Nucleus accumbens (tissue), 56 donors: ENCODE measurements at places on chromosomes 4 and X.

DNA sequence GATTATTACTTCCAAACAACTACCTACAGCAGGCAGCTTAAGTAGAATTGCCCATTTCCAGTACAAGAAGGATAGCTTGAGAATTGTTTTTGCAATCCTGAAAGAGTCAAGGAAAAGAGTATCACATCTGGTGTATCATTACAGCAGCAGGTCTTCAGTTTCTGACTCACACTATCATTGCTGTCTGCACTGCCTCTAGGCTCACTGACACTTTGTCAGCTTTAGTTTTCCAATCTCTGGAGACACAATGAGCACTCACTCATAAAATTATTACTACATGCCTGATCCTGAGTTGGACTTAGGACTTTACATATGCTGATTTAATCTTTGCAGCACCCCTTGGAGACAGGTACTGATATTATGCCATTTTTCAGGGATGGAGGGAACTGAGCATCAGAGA, 244.6 kb upstream of the BOD1L1 start:
- no peak for DNase-seq

DNA sequence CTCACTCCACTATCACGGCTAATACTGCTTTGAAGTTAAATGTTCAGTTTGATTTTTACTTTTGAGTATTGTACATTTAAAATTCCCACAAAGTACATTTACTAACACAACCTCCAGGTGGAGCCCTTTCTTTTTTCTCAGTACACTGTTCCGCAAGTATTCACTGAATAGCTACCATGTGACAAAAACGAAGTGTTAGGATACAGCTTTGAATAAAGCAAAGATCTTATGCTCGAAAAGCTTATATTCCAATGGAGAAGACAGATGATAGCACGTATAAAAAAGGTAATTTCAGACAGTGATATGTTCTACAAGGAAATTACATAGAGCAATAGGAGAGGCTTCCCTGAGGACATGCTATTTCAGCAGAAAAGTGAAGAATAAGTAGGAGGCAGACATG, 60.7 kb upstream of the ABCG2 start:
- DNase-seq = no peak

- DNase-seq = no peak
Measured at GRCh38 chr4:2212831-2213230, 29.1 kb downstream of the HAUS3 start.

GRCh38 chrX:8864161-8864560, 63.0 kb upstream of the FAM9A start:
- DNase-seq = no peak

GRCh38 chr4:106325800-106326199, 9.4 kb downstream of the AIMP1 start:
- no peak for DNase-seq

GRCh38 chr4:163367651-163368050, 24.0 kb downstream of the NPY5R start:
- no peak for DNase-seq

GRCh38 chr4:26959654-26960047, 99.0 kb downstream of the STIM2 start:
- DNase-seq = no peak

DNA sequence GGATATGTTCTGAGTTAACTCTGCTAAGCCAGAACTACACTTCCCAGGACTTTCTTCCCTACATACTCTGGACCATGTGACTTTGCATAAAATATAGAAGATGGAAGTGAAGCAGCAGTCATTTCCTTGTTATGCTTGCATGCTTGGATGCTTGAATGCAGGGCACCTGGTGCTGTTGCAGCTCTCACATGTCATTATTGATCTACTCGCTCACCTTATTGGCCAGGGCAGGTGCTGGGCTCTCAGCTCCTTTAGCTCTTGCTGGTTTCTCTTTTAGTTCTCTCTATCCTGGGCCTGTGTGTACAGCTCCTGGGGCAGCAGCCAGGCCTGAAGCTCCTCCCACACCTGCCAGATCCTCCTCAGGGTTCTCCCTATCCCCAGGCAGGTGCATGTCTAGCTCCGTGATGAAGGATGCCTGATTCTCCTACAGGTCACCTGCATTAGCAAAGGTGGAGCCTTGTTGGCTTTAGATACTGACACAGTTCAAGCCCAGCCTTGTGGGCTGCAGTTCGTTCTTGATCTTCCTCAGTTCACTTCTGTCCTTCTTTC, 53.3 kb downstream of the MED28 start:
- DNase-seq = no peak

DNA sequence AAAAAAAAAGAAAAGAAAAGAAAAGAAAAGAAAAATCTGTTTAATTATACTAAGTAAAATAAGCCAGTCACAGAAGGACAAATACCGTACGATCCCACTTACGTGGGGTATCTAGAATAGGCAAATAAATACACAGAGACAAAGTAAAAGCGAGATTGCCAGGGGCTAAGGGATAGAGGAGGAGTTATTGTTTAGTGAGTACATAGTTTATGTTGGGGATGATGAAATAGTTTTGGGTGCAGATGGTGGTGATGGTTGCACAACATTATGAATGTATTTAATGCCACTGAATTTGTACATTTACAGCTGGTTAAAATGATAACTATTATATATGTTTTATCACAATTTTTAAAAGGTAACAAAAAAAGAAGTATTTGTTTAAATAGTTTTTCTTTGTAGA, 7.1 kb downstream of the CA5B start:
- no peak for DNase-seq

DNA sequence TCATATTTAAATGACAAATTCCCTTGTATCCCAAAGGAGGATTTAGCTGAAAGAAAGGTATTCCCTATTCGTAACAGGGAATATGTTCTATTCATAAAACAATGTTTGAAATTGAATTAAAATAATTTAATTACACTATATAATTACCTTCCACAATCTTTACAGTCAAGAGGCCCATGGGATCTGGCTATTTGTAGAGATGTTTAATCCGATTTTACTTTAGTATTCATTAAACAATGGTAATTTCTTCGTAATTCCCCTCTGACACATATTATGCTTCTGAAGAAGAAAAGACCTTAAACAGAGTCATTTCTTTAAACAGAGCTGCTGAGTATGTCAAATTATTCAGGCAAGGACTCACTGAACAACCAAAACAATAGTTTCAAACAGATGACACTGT, 98.8 kb downstream of the MAGEC1 start:
- DNase-seq = no peak

GRCh38 chr4:47882228-47882627, 32.2 kb downstream of the NFXL1 start:
- DNase-seq = no peak

DNA sequence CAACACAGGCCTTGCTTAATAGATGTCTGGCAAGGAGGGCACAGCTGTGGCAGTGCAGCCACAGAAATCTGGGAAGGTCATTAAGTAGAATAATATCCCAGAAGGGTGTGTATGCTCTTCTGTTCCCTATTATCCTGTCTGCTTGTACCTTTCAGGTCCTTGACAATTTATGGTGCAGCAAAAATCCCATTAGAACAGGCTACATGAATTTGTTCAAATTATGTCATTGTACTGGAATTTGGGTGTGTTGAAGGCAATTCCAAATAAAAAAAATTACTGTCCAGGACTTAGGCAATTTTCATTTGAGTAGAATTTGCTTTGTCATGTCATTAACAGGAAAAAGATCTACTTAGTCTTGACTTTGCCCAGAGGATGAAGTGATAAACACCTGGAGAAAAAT, 192.1 kb downstream of the IDS start:
- no peak for DNase-seq

DNA sequence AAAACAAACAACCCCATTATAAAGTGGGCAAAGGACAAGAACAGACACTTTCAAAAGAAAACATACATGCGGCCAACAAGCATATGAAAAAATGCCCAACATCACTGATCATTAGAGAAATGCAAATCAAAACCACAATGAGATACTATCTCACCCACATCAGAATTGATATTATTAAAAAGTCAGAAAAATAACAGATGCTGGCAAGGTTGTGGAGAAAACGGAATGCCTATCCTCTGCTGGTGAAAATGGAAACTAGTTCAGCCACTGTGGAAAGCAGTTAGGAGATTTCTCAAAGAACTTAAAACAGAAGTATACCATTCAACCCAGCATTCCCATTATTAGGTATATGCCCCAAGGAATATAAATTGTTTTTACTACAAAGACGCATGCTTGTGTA, 112.5 kb downstream of the JADE1 start:
- DNase-seq = no peak

- no peak for DNase-seq
Measured at GRCh38 chrX:68749426-68749825, 79.4 kb upstream of the EFNB1 start.

- DNase-seq = no peak
Measured at GRCh38 chr4:80876810-80877209, 153.7 kb upstream of the BMP3 start.

DNA sequence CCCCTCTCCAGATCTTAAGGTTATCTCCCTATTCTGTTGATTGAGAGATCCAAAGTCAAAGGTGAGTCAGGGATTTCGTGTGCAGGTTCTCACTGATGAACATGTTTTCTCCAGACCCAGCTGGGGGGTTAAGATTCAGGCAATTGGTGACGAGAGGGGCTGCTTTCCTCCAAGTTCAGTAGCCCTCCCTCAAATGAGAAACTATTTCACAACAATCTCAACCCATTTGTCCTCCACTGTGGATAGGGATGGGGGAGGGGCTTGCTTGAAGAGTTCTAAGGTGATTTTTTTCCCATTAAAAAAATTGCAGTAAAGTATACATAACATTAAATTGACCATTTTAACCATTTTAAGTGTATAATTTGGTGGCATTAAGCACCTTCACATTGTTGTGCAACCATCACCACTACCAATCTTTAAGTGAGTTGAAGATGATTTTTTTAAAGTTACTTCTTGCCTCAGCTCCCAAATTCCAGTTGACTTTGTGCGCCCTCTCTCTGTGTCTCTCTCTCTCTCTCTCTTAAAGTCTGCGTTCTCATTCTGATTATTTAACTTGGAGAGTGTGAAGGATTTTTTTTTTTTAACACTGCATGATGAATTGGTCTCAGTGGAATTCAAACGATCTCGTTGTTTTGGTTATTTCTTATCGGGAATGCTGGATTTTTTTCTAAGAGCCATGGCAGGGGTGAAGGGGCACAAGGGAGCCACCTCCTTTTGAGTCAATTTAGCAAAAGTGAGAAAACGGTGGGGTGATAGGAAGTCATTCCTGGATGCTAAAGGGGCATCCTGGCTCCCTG, 175.9 kb downstream of the SHROOM3 start:
- no peak for DNase-seq

DNA sequence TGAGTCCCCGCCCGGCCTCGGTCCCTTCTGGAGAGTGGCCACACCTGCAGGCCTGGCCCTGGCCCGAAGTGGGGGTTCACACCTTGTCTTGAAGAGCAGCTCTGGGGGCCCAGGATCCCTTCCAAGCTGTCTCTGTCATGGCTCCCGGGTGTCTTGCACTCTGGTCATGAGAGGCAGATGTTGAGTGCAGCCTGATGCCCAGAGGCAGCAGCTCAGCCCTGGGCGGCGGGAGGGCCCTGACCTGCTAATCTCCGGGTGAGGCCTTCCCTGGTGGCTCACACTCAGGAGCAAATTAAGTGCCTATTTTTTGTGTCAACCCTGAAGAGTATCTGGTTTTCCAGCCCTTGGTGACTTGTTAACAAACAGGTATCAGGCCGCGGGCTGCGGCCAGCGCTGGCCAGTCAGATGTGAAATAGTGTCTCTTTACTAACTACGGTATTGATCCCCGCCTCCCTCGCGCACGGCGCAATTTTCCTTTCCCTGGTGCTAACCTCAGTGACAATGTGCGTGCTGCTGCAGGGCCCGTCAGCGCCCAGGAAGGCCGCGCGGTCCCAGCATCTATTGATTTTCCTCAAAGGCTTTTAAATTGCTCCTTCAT, 24.2 kb downstream of the NKX1-1 start:
- DNase-seq = no peak

DNA sequence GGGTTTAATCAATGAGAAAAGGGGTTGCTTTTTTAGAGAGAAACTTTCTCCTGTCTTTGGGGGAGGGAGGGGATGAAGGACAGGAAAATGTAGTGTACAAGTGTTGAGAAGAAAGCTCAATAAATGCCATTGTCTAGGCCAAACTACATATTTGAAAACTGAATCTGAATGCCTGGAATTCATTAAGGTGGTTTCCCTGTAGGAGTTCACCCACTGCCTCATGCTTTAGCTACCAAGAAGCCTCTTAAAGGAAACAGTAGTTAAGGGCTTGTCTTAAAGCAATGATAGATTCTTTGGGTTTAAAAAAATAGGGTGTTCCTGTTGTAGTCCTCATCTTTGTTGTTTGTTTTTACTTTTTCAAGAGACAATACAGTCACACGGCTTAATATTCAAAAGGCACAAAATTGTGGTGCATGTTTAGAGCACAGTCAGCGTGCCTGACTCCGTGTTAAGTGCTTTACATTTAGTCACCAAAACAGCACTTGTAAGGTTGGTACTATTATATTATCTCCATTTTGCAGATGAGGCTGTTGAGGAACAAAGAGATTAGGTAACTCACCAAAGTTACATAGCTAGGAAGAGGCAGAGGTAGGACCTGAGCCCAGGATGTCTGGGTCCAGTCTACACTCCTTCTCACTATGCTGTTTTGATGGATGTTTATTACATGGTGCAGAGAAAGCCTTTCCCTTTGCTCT, 46.0 kb downstream of the FNIP2 start:
- no peak for DNase-seq

- no peak for DNase-seq
Measured at GRCh38 chr4:84565951-84566350, 17.0 kb upstream of the CDS1 start.

- no peak for DNase-seq
Measured at GRCh38 chrX:105745863-105746262, 76.5 kb upstream of the NRK start.

DNA sequence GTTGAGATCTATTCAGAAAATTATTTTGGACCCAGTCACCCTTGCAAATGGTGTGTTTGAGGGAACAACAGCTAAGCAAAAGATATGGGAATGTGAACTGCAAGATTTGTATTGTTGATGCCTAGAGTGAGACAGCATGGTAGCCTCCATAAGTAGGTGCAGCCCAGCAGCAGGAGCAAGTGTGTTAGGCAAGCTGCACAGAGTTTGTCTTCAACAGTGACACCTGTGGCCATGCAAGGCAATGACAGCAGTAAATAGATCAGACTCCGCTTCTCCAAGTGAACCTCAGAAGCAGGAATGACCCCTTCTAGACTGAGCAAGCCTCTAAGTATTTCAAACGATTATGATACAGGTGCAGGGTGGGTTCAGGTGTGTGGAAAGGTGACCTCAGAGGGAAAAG, 133.4 kb upstream of the MSX1 start:
- DNase-seq = no peak

GRCh38 chr4:182023469-182023868, 219.7 kb upstream of the TENM3 start:
- DNase-seq = no peak

- DNase-seq = no peak
Measured at GRCh38 chrX:17529151-17529745, 154.2 kb downstream of the NHS start.
